Naive thymus-derived CD4-positive, alpha-beta T cell (primary cell): ENCODE measurements at places on chromosomes 5 and 9.

DNA sequence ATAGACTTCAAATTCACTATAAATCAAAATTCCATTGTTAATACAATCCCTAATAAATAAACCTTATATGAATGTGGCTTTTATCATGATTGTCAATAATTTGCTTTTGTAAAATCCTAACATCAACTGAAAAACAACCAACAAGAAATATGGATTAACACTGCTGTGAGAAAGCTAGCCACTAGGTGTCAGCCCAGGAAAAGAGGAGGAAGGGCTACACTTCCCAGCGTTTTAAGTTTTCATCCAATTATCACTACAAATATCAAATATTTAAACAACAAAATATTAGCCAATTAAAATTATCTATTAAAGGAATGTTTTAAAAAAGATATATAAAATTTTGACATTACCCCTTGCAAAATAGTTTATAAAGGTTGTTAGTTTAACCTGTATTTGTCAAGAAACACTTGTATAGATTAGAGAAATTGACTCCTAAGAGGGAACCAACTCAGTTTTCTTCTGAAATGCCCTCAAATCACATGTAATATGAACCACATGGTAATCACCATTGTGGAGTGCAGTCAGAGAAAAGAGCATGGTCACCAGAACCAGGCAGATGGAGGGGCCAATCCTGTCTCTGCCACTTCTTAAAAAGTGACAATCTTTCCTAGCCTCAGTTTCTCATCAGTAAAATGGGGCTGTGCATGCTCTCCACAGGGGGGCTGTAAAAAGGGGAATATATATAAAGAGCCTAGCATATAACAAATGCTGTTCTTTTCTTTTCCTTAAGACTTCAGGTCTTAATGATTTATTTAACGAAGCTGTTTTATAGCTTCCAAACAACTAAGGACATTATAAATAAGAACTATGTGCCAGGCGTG, 188.2 kb downstream of the CRB2 start:
- no peaks in the 10 kb centered on the region for H3K36me3 ChIP-seq
- no peaks in the 10 kb centered on the region for H3K4me1 ChIP-seq
- no peak for DNase-seq
- no peak overlapping the region for H3K4me3 ChIP-seq

- no peaks in the 10 kb centered on the region for H3K36me3 ChIP-seq
- H3K27me3 ChIP-seq: no peaks in the 10 kb centered on the region
- H3K4me3 ChIP-seq: no peak overlapping the region
- H3K4me1 ChIP-seq: no peaks in the 10 kb centered on the region
Measured at GRCh38 chr9:131937451-131937850, 142.2 kb downstream of the MED27 start.

DNA sequence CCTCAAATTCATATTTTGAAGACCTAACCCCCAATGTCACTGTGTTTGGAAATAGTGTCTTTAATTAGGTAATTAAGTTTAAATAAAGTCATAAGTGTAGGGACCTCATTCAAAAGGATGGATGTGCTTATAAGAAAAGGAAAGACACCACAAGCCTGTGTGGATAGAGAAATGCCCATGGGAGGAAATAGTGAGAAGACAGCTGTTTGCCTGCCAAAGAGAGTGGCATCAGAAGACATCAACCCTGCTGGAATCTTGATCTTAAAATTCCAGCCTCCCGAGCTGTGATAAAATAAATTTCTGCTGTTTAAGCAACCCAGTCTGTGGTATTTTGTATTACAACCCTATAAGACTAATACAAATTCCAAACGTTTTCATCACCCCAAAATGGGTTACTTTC, 1867.9 kb upstream of the NUDT12 start:
- H3K4me3 ChIP-seq: no peak overlapping the region
- no peak for DNase-seq
- no peaks in the 10 kb centered on the region for H3K27me3 ChIP-seq

GRCh38 chr5:81397176-81397575, 3.2 kb upstream of the ACOT12 start:
- H3K27ac ChIP-seq: no peak overlapping the region
- no peaks in the 10 kb centered on the region for H3K36me3 ChIP-seq
- H3K4me3 ChIP-seq: no peak overlapping the region
- H3K4me1 ChIP-seq: no peaks in the 10 kb centered on the region
- no peak for DNase-seq

DNA sequence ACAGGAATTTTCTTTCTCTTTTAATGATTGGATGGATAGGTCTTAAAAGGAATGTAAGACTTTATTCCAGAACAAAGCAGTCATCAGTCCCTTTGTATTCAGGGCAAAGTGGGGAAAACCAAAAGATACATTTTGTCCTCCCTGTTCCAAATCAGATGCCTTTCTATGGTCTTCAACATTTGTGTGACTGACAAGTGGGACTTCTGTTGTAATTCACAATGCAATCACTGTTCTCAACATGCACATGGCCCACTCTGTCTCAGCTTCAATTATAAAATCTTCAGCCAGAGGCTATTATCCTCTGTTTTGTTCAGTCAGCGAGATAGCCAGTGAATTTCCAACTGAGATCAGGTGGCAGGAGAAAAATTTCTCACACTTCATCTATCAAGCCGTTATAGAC, 95.5 kb upstream of the ERBIN start:
- H3K4me3 ChIP-seq: no peak overlapping the region
- no peaks in the 10 kb centered on the region for H3K27me3 ChIP-seq
- no peak overlapping the region for H3K27ac ChIP-seq
- no peaks in the 10 kb centered on the region for H3K4me1 ChIP-seq
- DNase-seq: no peak

GRCh38 chr9:78893774-78894401, 597.0 kb downstream of the PSAT1 start:
- no peaks in the 10 kb centered on the region for H3K36me3 ChIP-seq
- H3K27ac ChIP-seq: no peak overlapping the region
- DNase-seq: no peak
- no peaks in the 10 kb centered on the region for H3K27me3 ChIP-seq
- H3K4me3 ChIP-seq: no peak overlapping the region

DNA sequence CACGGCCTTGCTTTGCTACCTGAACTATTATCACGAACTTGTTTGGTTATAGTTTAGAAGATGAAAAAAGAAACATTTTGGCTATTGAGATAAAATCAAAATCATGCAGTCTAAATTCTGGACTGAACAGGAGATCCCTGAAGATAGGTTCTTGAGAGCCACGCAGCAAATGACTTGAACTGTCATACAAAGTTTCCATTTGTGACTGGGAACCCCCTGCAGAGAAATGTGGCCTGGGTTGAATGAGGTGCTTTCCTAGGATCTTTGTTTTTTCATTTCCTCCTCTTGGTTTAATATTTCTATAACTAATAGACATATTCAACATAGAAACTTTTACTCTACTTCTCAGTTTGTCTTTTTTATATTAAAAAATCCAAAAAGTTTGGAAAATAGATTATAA, 184.7 kb upstream of the TRPM3 start:
- DNase-seq: no peak
- H3K4me1 ChIP-seq: no peaks in the 10 kb centered on the region
- no peaks in the 10 kb centered on the region for H3K27me3 ChIP-seq
- no peak overlapping the region for H3K4me3 ChIP-seq

DNA sequence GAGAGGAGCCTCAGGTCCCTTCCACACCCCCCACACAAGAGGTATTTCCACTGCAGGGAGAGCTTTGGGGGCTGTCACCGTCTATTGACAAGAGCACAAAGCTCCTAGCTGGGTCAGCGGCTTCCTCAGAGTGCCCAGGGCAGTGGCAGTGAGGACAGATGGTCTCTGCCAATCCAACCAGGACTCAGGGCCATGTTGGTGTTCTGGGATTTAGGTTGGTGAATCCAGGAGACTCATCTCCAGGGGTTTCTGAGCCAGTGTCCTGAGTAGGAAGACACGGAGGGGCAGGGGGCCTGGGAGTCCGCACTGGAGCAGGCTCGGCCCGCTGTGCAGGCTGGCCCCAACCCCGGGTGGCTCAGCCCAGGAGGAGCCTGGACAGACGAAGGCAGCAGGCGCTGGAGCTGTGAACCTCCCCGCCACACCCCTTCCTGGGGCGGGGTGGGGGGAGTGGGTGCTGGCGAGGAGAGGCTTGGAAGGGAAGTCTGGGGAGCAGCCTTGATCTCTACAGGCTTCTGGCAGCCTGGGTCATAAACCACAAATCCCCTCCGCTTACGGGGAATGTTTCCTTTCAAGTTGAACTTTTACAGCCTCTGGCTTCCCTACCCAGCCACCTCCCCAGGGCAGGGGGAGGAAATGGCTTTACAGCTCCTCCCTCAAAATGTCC, 19.6 kb downstream of the CRB2 start:
- H3K4me1 ChIP-seq: no peaks in the 10 kb centered on the region
- no peaks in the 10 kb centered on the region for H3K27me3 ChIP-seq
- H3K36me3 ChIP-seq: no peaks in the 10 kb centered on the region
- no peak for DNase-seq
- H3K27ac ChIP-seq: no peak overlapping the region
- no peak overlapping the region for H3K4me3 ChIP-seq

GRCh38 chr5:67149951-67150523, 46.6 kb downstream of the CD180 start:
- no peaks in the 10 kb centered on the region for H3K36me3 ChIP-seq
- DNase-seq: no peak
- H3K4me3 ChIP-seq: no peak overlapping the region

GRCh38 chr5:137791387-137791786, 37.2 kb upstream of the HNRNPA0 start:
- H3K4me3 ChIP-seq: no peak overlapping the region
- no peaks in the 10 kb centered on the region for H3K36me3 ChIP-seq
- H3K4me1 ChIP-seq: no peaks in the 10 kb centered on the region
- no peak for DNase-seq
- H3K27ac ChIP-seq: no peak overlapping the region

DNA sequence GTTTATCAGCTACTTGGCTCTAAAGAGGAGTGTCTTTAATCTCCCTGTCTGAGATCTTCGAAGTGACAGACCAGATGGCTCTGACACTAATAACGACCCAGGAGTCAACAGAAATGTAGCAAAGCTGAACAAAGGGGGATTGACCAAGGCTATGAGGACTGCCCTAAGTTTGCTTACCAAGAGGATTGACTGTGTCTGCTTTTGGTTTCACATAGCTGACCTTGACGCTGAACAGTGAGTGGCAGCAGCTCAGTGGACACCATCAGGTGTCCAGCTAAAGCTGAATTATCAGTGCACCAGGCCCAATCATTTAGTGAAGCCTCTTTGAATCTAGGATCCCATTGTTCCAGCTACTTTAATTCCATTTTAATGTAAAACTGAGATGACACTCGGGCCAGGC, 262.6 kb downstream of the COX7C start:
- no peaks in the 10 kb centered on the region for H3K36me3 ChIP-seq
- no peak overlapping the region for H3K4me3 ChIP-seq
- H3K27me3 ChIP-seq: no peaks in the 10 kb centered on the region

GRCh38 chr5:95638632-95639031, 7.9 kb upstream of the RFESD start:
- no peaks in the 10 kb centered on the region for H3K27me3 ChIP-seq
- H3K27ac ChIP-seq: no peak overlapping the region
- H3K4me1 ChIP-seq: no peaks in the 10 kb centered on the region
- no peak overlapping the region for H3K4me3 ChIP-seq
- DNase-seq: no peak

DNA sequence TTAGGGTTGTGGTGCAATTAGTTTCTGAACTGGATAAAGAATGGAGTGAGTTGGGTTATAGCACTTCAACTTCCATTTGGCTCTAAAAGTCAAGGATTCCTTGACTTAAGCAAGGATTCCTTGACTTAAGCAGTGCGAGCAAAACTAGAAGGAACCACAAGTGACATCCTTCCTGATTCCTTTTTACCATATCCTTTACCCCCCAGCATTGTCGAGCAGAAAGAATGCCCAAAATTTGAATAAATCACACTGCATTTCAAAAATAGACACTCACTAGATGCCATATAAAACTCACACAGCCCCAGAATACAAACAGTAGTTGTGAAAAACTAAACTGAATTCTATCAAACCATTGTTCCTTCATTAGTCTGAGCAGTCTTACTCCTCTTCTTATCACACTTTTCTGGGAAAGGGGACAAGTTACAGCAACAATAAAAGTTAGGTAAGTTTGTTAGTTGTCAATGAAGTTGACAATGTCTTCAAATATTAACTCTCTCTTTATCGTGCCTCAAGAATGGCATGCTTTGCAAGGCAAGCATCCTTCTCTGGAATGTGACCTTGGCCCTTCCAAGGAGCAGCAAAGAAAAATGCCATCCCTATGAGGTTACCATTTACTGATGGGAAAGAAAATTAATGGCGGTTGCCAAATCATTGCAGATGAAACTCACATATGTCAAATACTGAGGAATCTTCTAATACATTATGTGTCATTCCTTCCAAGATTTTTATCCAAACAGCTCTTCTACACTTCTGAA, 273.3 kb upstream of the ANKRD55 start:
- no peaks in the 10 kb centered on the region for H3K4me1 ChIP-seq
- no peaks in the 10 kb centered on the region for H3K36me3 ChIP-seq
- no peak overlapping the region for H3K27ac ChIP-seq
- DNase-seq: no peak
- no peaks in the 10 kb centered on the region for H3K27me3 ChIP-seq

GRCh38 chr9:35686222-35687203, 3.2 kb downstream of the TPM2 start:
- H3K4me1 ChIP-seq: no peaks in the 10 kb centered on the region
- H3K27me3 ChIP-seq: no peaks in the 10 kb centered on the region

DNA sequence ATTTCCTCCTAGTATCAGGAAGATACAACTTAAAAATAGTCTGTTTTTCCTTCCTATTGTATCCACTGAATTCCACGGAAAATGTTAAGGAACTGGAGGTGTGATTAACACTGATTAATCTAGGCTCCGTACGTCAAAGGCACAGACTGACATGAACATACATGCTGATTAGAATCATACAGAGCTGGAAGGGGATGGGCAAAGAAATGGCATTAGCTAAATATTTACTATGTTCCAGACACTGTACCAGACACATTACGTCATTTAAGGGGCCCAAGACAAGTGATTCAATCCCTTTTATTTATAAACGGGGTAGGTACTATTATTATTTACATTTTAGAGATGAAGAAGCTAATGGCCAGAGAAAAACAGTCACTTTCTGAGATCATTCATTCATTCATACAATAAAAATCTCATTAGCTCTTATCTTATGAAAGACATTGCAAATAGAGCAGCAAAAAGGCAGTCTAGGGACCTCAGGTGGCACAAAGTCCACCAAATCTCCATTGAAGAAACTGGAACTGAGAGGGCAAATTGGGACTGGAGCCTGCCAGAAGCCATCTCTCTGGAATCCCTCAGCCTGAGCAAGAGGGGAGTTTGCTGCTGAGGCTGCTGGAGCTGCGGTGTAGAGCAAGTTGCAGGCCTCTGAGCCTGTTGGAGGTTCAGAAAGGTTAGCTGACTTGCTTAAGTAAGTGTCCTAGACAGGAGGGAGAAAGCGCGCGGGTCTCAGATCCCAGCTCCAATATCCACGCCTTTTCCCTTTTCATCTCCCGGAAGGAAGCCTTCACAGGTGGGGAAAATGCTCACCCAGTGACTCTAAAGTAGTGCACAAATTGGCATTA, 1.6 kb upstream of the TGFBR1 start:
- H3K36me3 ChIP-seq: no peaks in the 10 kb centered on the region
- H3K27ac ChIP-seq: peak overlapping the region; percentile 74
- DNase-seq: no peak
- H3K27me3 ChIP-seq: no peaks in the 10 kb centered on the region

GRCh38 chr5:95940758-95941682, 20.6 kb downstream of the ELL2 start:
- DNase-seq: no peak
- H3K4me3 ChIP-seq: no peak overlapping the region
- no peaks in the 10 kb centered on the region for H3K27me3 ChIP-seq
- H3K36me3 ChIP-seq: no peaks in the 10 kb centered on the region
- no peak overlapping the region for H3K27ac ChIP-seq
- H3K4me1 ChIP-seq: no peaks in the 10 kb centered on the region
